Progenitor cell of endocrine pancreas (in vitro differentiated cells): ENCODE measurements at places on chromosomes 6 and 20.

DNA sequence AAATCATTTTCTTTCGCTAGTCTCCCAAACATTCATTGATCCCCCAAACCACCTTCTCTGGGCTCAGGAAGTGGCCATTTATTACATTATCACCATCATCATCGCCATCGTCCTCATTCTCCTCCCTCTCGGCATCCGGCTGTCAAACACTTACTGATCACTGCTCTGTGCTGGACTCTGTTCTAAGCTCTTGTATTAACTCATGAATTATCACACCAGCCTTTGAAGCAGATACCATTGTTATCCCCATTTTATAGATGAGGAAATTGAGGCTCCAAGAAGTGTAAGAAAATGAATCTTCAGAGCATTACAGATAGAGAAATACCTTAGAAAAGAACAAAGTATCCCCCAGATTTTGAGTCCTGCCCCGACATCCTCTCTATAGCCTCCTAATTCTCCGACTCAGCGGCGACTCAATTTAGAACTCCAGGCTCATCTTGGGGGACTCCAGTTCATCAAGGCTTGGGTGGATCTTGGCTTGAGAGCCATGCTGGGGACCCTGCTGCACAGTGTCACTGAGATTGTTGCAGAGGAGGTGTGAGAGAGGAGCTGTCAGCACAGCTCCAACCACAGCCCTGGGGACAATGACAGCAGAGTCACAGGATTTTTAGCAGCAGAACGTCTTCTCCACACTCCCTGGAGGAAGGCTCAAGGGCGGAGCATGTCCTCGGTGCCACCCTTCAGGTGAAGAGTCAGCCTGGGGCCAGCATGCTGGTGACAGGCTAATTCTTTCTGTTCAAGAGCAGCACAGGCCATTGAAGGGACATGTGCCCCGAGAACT, 6.6 kb upstream of the EEF1E1 start:
- no peak for DNase-seq
- no peaks in the 10 kb centered on the region for H3K36me3 ChIP-seq
- H3K4me1 ChIP-seq: peaks cover 16% of the 10 kb centered on the region
- H3K4me3 ChIP-seq: no peak overlapping the region
- no peak overlapping the region for H3K27ac ChIP-seq

GRCh38 chr20:22998476-22998875, 36.6 kb upstream of the SSTR4 start:
- H3K27me3 ChIP-seq: peaks cover 3% of the 10 kb centered on the region
- H3K4me3 ChIP-seq: no peak overlapping the region
- no peaks in the 10 kb centered on the region for H3K4me1 ChIP-seq
- H3K27ac ChIP-seq: no peak overlapping the region

DNA sequence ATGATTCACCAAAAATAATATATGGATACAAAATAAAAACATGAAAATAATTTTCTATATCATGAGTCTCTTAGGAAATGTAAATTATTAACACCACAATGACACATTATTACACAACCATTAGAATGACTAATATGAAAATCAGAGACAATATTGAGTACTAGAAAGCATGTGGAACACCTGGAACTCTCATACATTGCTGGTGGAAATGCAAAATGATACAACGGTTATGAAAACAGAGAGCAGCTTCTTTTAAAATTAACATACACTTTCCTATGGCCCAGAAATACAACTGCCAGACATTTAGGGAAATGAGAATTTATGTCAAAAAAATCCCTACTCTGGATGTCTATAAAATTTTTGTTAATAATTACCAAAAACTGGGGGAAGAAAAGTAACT, 853.3 kb upstream of the MAN1A1 start:
- H3K36me3 ChIP-seq: no peaks in the 10 kb centered on the region
- DNase-seq: no peak
- H3K4me1 ChIP-seq: no peaks in the 10 kb centered on the region

DNA sequence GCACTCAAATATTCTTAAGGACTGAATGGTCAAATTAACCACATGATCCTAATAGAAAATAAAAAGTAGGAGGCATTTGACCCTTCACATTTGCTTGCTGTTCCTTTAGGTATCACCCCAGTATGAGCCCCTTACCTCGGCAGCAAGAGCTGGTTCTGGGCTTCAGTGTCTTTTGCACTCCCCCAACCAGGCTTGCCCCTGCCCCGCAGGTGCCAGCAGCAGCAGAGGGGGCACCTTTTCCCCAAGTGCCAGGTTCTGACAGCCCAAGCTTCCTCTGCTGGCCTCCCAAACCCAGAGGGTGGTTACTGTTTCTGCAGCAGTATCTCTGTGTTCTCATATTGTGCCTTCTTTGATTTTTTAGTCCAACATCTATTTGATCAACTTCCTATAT, 23.2 kb downstream of the UBE2V1 start:
- H3K36me3 ChIP-seq: peaks cover 8% of the 10 kb centered on the region
- no peak overlapping the region for H3K27ac ChIP-seq
- no peak overlapping the region for H3K4me3 ChIP-seq
- no peak for DNase-seq

DNA sequence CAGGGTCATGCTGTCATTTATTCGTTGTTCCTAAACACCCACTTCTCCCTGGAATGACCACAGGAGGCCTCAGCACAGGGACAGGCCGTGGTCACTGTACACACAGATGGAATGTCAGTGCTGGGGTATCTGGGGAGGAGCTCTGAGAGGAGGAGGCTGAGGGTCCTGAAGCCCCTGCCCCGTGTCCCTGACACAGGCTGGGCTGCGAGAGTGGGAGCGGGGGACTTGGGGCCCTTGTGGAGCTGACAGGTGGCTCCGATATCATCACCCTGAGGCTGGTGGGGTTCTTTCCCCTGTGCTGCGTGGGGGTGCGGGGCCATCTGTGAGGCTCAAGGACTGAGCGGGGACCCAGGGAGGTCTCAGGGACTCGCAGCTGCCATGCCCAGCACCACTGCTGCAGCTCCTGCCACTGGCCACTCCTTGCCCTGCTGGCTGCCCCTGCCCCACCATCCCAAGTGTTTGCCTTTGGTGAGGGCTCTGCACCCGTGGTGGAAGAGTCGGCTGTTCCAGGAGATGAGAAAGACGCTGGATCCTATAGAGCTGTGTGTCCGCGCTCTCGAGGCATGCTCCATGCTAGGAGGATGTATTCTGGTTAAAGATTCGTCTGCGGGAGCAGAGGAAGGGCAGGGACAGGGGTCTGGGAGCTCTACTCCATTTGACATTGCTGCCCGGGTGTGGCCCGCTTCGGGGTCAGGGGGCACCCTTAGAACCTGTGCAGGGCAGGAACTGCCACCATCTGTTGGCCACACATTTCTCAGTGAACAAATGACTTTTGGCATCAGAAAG, 18.9 kb downstream of the NPEPL1 start:
- H3K36me3 ChIP-seq: peaks cover 2% of the 10 kb centered on the region
- H3K4me1 ChIP-seq: no peaks in the 10 kb centered on the region
- DNase-seq: no peak
- no peak overlapping the region for H3K4me3 ChIP-seq
- no peak overlapping the region for H3K27ac ChIP-seq
